ENCODE measurements at places on chromosomes 5 and 9.

- peak; percentile 41 for DNase-seq
These were observed 204.5 kb downstream of the COMMD10 start for GRCh38 chr5:116289276-116289675.

DNA sequence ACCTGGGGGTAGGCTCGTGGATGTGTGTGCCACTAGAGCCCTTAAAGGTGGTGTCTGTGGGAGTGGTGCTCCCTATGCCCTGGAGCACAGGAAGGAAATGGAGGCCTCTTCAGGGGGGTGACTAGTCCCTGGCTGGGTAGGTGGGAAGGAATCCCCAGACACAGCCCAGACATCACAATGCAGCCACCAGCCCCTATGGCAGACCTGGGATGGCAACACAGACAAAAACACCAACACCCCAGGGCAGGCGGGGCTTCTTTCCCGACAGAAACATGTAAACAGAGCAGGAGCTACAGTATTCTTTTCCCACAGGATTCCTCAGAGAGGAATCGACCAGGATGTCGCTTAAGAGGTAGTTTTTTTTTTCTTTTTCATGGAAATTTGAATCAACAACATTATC lies 10.4 kb upstream of the NR5A1 start:
- DNase-seq: no peak

DNA sequence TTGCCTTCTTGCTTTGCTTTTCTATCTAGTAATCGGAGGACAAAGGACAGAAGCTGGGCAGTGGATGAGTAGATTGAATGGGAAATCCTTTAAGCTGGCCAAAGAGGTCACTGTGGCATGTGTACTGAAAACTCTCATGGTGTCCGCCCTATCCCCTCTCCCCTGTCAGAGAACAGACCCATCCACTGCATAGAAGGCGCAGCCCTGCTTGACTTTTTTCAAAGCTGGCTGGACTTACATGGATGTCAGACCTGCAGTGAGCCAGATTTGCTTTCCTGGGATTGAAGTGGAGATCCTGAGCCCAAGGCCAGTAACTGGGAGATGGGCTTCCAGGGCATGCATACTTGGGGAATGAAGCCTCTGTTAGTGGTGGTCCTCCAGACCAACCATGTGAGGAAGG lies 329.5 kb downstream of the TRPM3 start:
- DNase-seq: no peak

DNA sequence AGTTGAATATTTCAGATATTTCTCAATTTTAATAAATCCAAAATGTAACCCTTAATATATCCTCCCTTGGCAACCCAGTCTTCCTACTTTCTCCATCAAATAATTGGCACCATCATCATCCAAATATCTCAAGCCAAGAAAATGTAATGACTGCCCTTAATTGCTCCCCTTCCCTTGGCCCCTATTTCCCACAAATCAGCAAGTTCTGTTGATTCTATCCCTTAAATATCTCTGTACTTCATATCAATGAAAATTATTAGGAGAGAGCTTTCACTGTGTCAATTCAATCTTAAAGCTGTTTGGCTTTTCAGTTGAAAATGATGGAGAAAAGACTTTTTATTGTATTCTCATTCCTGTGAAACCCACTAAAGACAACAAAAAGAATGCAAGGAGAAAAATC lies 349.8 kb downstream of the HINT1 start:
- DNase-seq: no peak

- no peak for DNase-seq
These were observed 15.4 kb downstream of the CCDC69 start for GRCh38 chr5:151208481-151208914.

- no peak for DNase-seq
These were observed 324.5 kb upstream of the WWC1 start for GRCh38 chr5:167966979-167967378.

- DNase-seq: no peak
These were observed 77.6 kb upstream of the TMC1 start for GRCh38 chr9:72443855-72444254.

GRCh38 chr9:87831159-87831558 lies 51.5 kb upstream of the SPATA31E1 start:
- DNase-seq: no peak

DNA sequence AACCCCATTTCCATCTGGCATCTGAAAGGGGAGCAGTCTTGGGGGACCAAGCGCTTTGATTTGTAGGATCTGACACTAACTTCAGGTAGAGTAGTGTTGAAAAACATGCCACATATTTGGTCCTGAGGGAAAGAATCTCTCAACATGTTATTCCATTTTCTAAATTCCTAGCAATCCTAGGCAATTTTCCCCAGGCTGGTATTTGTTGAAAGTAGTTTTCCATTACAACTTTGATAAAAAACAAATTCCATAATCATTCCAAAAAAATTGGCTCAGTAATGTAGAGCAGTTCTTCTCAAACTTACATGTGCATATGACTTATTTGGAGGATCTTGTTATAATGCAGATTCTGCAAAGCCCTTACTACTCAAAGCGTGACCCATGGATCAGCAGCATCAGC lies 477.9 kb downstream of the ACTL7B start:
- DNase-seq: no peak

GRCh38 chr5:111859533-111860270 lies 102.7 kb upstream of the NREP start:
- DNase-seq: no peak

GRCh38 chr5:7376871-7377270 lies 19.1 kb upstream of the ADCY2 start:
- no peak for DNase-seq

GRCh38 chr9:77981332-77981731 lies 50.3 kb downstream of the GNAQ start:
- DNase-seq: no peak

DNA sequence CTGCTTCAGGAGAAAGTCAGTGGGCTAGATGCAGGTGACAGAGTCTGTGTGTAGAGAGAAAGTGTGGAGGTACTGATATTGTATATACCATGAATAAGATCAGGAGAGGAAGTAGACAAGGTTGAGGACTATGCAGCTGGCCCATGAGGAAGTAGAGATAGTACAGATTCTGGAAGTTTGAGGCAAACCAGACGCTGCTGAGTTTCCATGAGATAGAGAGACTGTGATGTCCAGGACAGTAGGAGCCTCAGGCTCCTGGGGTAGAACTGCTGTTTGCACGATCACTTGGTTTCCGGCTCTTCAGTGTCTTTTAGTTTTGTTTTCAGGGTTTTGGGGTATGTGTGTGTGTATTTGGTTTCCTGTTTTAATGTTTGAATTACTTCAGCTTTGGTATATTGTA lies 13.6 kb downstream of the OTULINL start:
- DNase-seq: no peak

DNA sequence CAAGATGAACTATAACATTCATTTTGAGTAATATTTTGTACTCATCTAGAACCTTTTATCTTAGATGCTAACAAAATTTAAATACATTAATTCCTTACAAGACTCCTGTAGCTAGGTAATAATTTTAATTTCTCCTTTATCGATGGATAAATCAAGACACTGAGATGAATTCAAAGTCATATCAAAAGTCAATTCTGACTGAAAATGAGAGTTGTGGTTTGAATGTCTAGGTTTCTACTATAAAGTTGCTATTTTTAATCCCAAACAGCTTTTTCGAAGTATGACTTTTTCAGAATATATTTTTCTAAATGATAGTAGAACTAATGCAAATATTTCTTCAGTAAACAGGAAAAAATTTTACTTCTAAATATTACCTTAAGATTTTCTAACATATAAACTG lies 491.7 kb upstream of the FAM174A start:
- DNase-seq: no peak

DNA sequence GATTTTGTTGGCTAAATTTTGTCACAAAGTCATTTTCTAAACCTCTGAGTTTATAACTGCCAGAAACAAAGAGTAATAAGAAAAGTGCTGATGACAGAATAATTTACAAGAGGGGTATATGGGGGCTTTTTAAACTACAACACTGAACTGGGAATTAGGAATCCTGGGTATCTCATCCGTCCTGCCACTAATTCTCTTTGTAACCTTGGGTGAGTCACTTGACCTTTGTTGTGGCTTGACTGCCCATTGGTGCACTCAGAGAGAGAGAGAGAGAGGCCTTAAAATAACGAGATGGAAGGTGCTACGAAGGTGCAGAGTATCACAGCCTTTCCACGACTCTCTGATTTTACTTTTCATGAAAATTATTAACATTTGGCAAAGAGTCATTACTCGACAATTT lies 130.3 kb upstream of the CNTLN start:
- no peak for DNase-seq

DNA sequence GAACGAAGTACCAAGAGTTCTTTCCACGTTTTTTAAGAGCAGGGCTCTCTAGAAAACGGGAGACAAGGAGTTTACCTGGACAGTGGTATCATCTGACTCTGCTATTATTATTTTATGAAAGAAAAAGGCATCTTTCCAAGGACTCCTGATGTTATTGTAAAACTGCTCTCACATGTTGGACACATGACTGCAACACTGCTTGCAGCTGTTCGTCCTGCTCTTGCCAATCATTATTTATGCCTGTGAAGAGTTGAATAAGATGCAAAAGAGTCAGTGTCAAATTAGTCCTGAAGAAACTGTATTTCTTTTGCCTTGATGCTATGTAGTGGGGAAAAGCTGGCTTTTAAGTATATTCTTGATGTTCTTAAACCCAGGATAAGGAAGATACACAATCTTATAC lies 284.5 kb upstream of the PTGER4 start:
- no peak for DNase-seq

- no peak for DNase-seq
These were observed 985.3 kb upstream of the DMAC1 start for GRCh38 chr9:8784838-8785237.

DNA sequence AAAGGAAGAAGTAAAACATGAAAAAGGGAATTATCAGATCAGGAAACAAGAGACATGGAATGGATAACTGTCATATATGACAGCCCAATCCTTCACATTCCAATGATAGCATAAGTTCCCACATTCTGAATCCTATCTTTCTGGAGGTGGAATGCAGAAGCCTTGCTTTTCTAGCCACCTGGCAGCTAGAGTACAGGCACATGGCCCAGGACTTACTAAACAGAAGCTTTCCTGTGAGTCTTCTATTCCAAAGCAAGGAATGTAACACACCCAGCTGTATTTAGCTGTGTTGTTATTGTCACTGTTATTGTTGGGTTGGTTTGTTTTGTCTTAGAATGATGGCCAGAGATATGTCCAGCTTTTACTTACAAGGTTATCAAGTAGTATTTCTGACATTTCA lies 780.5 kb upstream of the ZNF608 start:
- DNase-seq: no peak

- DNase-seq: no peak
These were observed 2.1 kb upstream of the ALDH7A1 start for GRCh38 chr5:126597156-126597555.

- DNase-seq: no peak
These were observed 104.1 kb downstream of the CD180 start for GRCh38 chr5:67092535-67092934.

DNA sequence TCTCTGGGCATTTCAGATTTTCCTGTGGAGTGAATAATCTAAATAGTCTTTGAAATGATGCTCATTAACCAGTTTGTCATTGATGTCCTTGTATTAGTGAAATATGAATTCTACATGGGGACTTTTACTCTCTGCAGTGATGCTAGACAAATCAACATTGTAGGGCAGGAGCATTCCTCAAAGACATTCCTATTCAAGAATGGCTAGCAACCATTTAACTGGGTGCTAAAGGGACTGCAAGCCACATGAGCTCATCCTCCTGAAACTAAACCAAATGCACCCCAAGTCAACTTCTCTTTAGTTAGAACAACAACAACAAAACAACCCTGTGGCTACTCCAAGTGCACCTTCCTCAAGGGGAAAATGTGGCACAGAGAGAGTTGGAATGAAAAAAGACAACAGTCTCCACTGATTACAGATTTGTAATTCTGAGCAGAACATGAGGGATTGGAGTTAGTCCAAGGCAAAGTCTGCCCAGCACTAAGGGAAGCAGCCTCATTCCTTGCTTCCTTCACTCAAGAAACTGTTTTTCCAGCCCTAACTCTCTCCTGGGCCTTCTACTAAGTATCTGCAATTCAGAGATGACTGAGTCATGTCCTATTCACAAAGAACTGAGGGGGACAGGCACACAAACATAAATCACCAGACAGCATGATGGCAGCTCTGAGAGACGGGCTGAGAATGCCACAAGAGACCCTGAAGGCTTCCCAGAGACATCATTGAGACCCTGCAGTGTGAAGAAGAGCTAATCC lies 82.0 kb upstream of the WWC1 start:
- no peak for DNase-seq

DNA sequence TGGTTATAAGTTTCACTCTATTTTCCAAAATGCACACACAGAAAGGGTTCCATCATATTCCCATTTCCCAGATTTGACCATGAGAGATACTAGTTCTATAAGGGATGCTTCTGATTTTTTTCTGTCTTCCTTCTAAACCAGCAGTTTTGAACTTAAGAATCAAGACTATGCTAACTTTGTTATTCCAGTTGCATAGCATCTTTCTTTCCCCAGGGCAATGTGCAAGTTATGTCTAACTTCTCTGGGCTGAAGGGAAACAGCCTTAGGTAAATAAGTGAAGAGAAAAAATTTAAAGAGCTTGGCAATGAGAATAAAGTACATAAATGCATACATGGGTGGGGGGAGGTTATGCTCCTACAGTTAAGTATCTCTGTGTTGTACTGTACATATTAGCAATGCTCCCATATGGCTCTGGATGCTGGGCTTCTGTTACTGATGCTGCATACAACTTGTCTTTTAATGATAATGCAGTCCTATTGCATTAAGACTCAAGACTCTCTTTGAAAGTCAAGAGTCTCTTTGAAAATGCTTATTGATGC lies 125.8 kb upstream of the SLC12A2 start:
- no peak for DNase-seq

GRCh38 chr5:79875230-79875629 lies 115.8 kb downstream of the MTX3 start:
- DNase-seq: no peak

DNA sequence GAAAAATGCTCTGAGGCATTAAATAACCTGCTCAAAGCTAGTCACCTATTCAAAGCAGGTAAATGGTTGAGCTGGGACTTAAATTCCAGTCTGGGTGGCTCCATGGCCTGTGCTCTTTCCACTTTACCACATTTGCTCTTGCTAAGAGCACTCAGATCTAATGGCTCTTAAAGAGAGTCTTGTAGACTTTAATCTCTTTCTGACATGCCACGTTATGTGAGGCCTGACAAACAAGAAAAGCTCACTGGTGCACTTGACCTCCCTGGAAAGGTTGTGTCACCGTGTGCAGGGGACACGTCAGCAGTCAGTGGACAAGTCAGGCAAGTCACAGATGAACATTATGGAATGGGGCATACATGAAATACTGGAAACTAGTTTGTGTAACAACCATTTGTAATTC lies 129.9 kb upstream of the RPS23 start:
- DNase-seq: no peak

GRCh38 chr5:126673477-126673876 lies 72.7 kb downstream of the PHAX start:
- no peak for DNase-seq

GRCh38 chr9:123604861-123605260 lies 248.9 kb downstream of the CRB2 start:
- DNase-seq: no peak

GRCh38 chr5:107072967-107073366 lies 597.8 kb downstream of the EFNA5 start:
- DNase-seq: no peak

- no peak for DNase-seq
These were observed 32.5 kb downstream of the PTGES start for GRCh38 chr9:129720181-129720864.
